ENCODE measurements at places on chromosomes 12 and 14.

DNA sequence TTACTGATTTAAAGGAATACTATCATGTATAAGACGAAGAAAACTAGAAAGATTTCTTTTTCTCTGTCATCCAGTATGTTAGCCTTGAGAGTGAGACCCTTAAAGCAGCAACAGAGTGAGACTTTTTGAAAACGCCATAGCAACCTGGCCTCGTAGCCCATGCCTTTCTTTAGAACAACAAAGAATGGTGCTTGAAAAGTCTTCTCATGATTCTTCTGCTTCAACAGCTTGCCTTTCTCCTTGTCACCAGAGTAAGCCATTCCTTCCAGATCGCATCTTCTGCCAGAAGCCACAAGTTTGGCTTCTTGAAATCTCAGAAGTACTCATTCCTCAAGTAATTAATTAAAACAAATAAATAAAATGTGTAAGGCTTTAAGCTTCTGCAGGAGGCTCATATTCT is 109.3 kb downstream of the PDE3A start:
- DNase-seq = no peak
- no peaks in the 10 kb centered on the region for H3K4me1 ChIP-seq
- no peaks in the 10 kb centered on the region for H3K27me3 ChIP-seq
- H3K27ac ChIP-seq = no peak overlapping the region
- H3K4me3 ChIP-seq = no peak overlapping the region

GRCh38 chr14:75277815-75278421 is 710 bp upstream of the FOS start:
- peak overlapping the region; percentile 80 for H3K4me3 ChIP-seq
- H3K27me3 ChIP-seq = no peaks in the 10 kb centered on the region

GRCh38 chr14:106380740-106381139 is 854.4 kb downstream of the TMEM121 start:
- H3K27ac ChIP-seq = no peak overlapping the region
- no peaks in the 10 kb centered on the region for H3K36me3 ChIP-seq
- no peak overlapping the region for H3K4me3 ChIP-seq
- H3K4me1 ChIP-seq = no peaks in the 10 kb centered on the region
- no peak for DNase-seq

GRCh38 chr12:67425394-67425793 is 156.2 kb downstream of the CAND1 start:
- H3K4me3 ChIP-seq = no peak overlapping the region
- DNase-seq = no peak
- H3K27ac ChIP-seq = no peak overlapping the region
- no peaks in the 10 kb centered on the region for H3K27me3 ChIP-seq
- no peaks in the 10 kb centered on the region for H3K36me3 ChIP-seq
- H3K4me1 ChIP-seq = peaks cover 8% of the 10 kb centered on the region

GRCh38 chr14:26216786-26217185 is 381.0 kb downstream of the NOVA1 start:
- H3K36me3 ChIP-seq = no peaks in the 10 kb centered on the region
- H3K27ac ChIP-seq = no peak overlapping the region
- no peak for DNase-seq

- no peak overlapping the region for H3K4me3 ChIP-seq
- no peak for DNase-seq
- no peaks in the 10 kb centered on the region for H3K27me3 ChIP-seq
- H3K4me1 ChIP-seq = no peaks in the 10 kb centered on the region
Observed at GRCh38 chr12:109982210-109982609, 14.0 kb downstream of the GIT2 start.

GRCh38 chr14:21038441-21039422 is 3.4 kb upstream of the RNASE7 start:
- H3K4me1 ChIP-seq = peaks cover 19% of the 10 kb centered on the region
- peak overlapping the region; percentile 25 for H3K27ac ChIP-seq
- DNase-seq = peak; percentile 93
- H3K4me3 ChIP-seq = no peak overlapping the region
- H3K27me3 ChIP-seq = no peaks in the 10 kb centered on the region
- no peaks in the 10 kb centered on the region for H3K36me3 ChIP-seq

GRCh38 chr12:66598608-66599007 is 80.3 kb downstream of the GRIP1 start:
- H3K27ac ChIP-seq = no peak overlapping the region
- no peaks in the 10 kb centered on the region for H3K27me3 ChIP-seq
- DNase-seq = no peak
- no peak overlapping the region for H3K4me3 ChIP-seq
- H3K4me1 ChIP-seq = no peaks in the 10 kb centered on the region
- no peaks in the 10 kb centered on the region for H3K36me3 ChIP-seq

- no peak for DNase-seq
- no peaks in the 10 kb centered on the region for H3K27me3 ChIP-seq
- H3K4me3 ChIP-seq = no peak overlapping the region
- H3K27ac ChIP-seq = no peak overlapping the region
- H3K36me3 ChIP-seq = no peaks in the 10 kb centered on the region
Observed at GRCh38 chr12:82862876-82863649, 176.4 kb downstream of the TMTC2 start.

DNA sequence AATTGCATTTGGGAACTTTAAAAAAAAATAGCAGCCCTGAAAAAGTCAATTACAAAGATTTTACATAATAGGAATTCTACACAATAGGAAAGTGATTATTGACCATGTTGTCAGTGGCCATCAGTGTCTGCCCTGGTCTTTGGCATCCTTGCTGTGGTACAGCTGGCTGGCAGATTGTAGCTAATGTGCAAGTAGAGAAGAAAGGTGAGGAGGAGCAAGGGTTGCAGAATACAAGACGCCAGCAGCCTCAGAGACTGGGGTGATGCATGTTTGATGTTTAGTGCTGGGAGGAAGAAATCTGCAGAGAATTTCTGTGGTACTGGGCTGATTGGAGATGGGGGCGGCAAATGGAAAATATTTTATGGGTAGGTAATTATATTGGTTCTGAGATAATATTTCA is 322.9 kb downstream of the TMEM117 start:
- no peaks in the 10 kb centered on the region for H3K27me3 ChIP-seq
- no peaks in the 10 kb centered on the region for H3K36me3 ChIP-seq
- H3K4me3 ChIP-seq = no peak overlapping the region

DNA sequence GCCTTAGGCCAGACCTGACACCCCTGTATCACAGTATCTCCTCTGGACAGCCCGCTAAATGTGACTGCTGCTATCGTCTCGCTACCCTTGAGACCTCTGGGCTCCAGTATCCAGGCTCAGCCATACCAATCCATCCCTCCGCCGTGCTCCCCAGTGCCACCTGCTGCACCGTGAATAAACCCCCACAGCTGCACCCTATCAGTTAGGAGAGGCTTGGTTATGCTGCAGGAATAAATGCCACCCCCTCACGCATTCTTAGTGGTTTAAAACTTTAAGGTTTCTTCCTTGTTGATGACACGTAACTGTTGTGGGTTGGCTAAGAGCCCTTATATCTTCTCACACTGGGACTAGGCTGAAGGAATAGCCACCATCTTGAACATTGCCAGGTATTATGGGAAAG is 12.1 kb downstream of the CCDC63 start:
- no peaks in the 10 kb centered on the region for H3K27me3 ChIP-seq
- no peak overlapping the region for H3K27ac ChIP-seq
- H3K4me1 ChIP-seq = peaks cover under 1% of the 10 kb centered on the region

- no peaks in the 10 kb centered on the region for H3K4me1 ChIP-seq
- no peak overlapping the region for H3K4me3 ChIP-seq
- H3K27me3 ChIP-seq = no peaks in the 10 kb centered on the region
- no peak for DNase-seq
- no peak overlapping the region for H3K27ac ChIP-seq
Observed at GRCh38 chr12:83664650-83665049, 977.9 kb downstream of the TMTC2 start.

GRCh38 chr12:127169321-127170181 is 1097.4 kb upstream of the TMEM132C start:
- no peak for DNase-seq
- no peak overlapping the region for H3K27ac ChIP-seq
- no peaks in the 10 kb centered on the region for H3K4me1 ChIP-seq
- no peaks in the 10 kb centered on the region for H3K27me3 ChIP-seq
- no peak overlapping the region for H3K4me3 ChIP-seq

- DNase-seq = peak; percentile 57
- no peaks in the 10 kb centered on the region for H3K4me1 ChIP-seq
- peak overlapping the region; percentile 26 for H3K4me3 ChIP-seq
Observed at GRCh38 chr14:51776102-51776894, 84.1 kb upstream of the GNG2 start.

DNA sequence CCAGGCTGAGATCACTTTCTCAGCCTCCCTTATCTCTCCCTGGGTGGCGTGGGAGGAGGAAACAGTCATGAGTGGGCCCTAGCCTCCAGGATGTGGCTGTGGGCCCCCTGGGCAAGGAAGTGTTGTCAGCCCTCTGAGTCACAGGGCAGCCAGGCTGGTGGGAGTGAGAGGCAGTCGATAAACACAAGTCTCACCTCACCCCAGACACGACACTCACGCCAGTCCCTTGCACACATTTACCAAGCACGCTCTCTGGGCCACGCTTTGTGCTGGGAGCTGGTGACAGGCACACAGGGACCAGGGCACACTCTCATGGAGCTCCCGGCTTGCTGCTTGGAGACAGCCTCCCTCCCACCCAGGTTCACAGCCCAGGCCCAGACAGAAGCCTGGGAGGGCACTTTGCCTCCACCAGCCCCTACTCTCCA is 1.9 kb upstream of the KRT79 start:
- H3K4me1 ChIP-seq = no peaks in the 10 kb centered on the region
- no peaks in the 10 kb centered on the region for H3K27me3 ChIP-seq
- H3K36me3 ChIP-seq = no peaks in the 10 kb centered on the region
- H3K4me3 ChIP-seq = no peak overlapping the region
- DNase-seq = no peak

GRCh38 chr14:73755434-73756014 is 41.3 kb upstream of the PNMA1 start:
- H3K4me1 ChIP-seq = peaks cover 54% of the 10 kb centered on the region
- no peaks in the 10 kb centered on the region for H3K36me3 ChIP-seq
- DNase-seq = no peak
- peak overlapping the region; percentile 78 for H3K27ac ChIP-seq
- no peaks in the 10 kb centered on the region for H3K27me3 ChIP-seq
- peak overlapping the region; percentile 2 for H3K4me3 ChIP-seq

GRCh38 chr12:132965796-132966195 is 9.7 kb upstream of the ZNF605 start:
- H3K4me1 ChIP-seq = no peaks in the 10 kb centered on the region
- H3K36me3 ChIP-seq = no peaks in the 10 kb centered on the region
- no peaks in the 10 kb centered on the region for H3K27me3 ChIP-seq

GRCh38 chr12:104737791-104738301 is 220.2 kb downstream of the SLC41A2 start:
- no peak overlapping the region for H3K27ac ChIP-seq
- H3K4me1 ChIP-seq = peaks cover 3% of the 10 kb centered on the region
- H3K27me3 ChIP-seq = no peaks in the 10 kb centered on the region
- no peaks in the 10 kb centered on the region for H3K36me3 ChIP-seq

- H3K4me1 ChIP-seq = no peaks in the 10 kb centered on the region
- H3K27ac ChIP-seq = no peak overlapping the region
- H3K27me3 ChIP-seq = no peaks in the 10 kb centered on the region
- no peak for DNase-seq
- no peak overlapping the region for H3K4me3 ChIP-seq
Observed at GRCh38 chr12:83224012-83224411, 537.3 kb downstream of the TMTC2 start.

All from ovary (tissue), 10 donors.